ENCODE measurements at places on chromosomes 13 and 19.

DNA sequence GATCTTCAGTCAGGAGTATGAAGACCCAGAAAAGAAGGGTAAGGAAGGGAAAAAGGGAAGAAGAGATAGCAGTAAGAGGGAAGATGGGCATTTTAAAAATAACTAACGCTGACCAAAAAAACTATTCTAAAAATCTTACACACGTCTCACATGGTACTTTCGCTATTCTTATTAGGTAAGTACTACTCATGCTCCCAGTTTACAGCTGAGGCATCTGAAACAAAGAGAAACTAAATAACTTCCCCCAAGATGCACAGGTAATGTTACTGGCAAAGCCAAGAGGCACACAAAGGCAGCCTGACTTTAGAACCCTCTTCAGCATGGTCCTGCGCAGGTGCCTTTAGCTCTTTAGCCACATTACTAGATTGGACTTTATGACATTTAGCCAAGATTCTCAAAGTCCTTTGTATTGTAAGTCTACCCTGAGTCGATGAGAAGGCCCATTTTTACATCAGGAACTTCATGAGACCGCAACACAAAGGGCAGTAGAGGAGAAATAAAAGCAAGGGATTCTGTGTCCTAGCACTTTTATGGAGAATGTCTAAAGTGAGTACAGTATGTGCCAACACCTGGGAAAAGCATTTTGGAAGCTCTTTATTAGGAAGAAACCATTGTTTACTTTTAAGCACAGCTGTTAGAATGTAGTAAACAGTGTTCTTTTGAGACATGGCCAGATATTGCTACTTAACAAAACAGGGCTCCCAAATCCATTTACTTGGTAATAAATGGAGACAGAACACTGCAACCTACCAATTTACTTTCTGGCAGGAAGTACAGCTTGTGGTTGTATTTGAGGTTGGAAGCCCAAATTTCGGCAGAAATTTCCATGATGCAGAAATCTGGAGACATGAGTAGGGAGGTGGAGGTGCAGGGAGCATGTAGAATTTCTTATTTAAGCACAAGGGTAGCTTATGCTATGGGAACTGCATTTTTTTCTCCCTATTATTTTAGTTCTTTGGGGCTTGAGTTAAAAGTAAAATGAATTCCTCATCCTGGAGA, 250.7 kb downstream of the KCTD12 start:
- DNase-seq: no peak

GRCh38 chr13:50410921-50411746, 395.9 kb downstream of the KCNRG start:
- peak; percentile 72 for DNase-seq

DNA sequence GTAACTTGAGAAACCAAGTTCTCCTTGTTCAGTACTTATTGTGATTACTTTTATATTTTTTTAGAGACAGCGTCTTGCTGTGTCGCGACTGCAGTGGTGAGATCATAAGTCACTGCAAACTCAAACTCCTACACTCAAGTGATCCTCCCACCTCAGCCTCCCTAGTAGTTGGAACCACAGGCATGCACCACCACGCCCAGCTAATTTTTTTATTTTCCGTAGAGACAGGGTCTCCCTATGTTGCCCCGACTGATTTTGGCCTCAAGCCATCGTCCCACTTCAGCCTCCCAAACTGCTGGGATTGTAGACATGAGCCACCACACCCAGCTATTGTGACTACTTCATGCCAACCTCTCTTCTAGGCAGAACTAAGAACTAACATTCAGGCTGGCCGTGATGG, 8.3 kb downstream of the C19orf53 start:
- peak; percentile 26 for DNase-seq

DNA sequence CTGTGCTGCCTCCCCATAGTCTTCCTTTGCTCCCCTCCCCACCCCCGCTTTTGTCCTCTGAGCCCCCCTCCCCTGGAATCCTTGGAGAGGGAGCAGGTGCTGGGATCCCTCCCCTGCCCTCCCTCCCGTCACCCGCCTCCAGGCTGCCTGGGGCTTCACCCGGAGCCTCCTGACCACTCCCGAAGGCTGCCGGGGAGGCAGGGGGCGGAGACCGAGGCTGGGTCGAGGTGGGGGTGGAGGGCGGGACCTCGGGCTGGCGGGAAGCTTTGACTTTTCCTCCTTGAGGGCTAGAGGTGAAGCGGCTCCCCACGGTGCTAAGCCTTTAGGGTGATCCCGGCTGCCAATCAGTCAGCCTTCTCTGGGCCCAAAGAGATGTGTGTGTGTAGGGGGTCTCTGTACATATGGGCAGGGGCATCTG, 1.5 kb downstream of the KMT5C start:
- peak; percentile 57 for DNase-seq

GRCh38 chr19:28883241-28883693, 329.7 kb downstream of the UQCRFS1 start:
- peak; percentile 40 for DNase-seq

DNA sequence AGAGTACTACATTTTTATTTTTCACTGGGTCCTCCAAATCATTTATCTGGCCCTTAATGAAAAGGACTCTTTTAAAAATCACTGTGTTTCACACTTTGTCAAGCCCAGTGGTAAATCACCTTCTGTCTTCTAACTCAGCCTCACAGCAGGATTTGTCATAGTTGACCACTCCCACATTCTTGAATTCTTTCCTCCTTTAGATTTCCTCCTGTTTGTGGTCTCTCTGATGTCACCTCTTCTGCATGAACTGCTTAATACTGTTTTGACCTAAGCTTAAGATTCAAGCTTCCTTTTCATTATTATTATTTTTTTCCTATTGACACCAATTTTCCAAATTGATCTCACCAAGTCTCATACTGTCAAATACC, 899.8 kb upstream of the MIR17HG start:
- DNase-seq: peak; percentile 85

DNA sequence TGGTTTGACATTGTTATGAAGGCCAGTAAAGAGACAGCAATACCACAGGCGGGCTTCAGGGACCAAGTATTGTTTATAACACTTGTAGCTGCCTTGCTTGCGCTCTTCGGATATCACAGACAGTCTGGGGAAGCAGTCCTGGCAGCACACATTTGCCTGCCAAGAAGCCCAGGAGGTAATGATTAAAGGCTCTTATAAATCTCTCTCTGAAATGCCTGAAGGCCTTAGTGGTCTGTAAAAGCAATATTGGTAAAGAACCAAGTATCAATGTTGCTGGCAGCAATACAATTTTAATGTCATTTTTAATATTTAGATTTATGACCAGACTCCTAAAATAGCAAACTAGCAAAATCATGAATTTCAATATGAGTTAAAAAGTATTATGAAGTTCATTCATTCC, 1312.4 kb downstream of the PCDH9 start:
- DNase-seq: no peak

DNA sequence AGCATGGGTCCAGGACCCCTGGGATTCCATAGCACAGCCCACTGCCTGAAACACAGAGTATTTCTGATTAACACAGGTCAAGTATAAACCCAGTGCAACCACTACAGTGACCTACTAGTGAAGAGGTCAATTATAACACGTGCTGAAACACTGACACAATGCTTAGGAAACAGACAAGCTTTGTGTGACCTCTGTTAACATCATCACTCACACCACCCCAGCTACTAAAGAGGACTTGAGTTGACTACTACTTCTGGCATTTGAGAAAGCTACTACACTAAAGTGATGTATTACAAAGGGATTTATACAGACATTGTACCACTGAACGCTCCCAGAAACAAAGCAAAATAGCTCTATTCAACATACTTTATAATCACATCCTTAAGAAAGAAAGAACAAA, 1935.9 kb upstream of the PCDH20 start:
- peak; percentile 15 for DNase-seq

- DNase-seq: no peak
Observed at GRCh38 chr13:110352735-110353134, 45.7 kb downstream of the COL4A2 start.

DNA sequence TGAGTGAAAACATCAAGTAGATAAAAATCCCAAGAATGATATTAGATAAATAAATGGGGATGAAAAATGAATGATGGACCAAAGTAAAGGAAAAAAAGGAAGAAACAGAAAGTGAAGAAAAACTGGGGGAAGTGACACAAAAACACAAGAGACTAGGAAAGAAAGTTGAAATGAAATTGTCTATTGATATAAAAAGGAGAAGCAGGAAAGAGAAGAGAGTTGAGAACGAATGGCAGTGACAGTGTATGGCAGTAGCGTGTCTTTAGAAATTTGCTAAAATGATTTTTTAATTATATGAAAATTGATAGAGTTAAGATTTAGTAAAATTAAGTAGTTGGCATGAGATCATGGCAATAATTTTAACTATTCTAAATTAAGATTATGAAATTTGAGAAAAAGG, 36.3 kb upstream of the SGCG start:
- no peak for DNase-seq

GRCh38 chr13:108146642-108147041, 68.7 kb downstream of the LIG4 start:
- DNase-seq: no peak

- no peak for DNase-seq
Observed at GRCh38 chr13:26228096-26228495, 6.0 kb upstream of the RNF6 start.

DNA sequence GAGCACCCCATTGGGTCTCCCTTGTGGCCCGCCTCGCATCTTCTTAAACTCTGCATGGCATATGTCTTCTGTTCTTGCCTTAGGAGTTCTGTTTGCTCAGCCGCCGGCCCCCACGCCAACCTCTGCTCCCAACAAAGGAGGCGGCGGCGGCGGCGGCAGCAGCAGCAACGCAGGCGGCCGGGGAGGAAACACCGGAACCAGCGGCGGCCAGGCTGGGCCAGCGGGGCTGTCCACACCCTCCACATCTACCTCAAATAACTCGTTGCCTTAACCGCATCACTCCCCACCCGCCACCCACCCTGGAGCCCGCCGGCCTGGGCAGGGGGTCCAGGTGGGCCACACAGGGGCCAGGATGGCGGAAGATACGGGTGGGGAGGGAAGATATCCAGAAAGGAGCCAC, 12.3 kb upstream of the WDR18 start:
- no peak for DNase-seq

DNA sequence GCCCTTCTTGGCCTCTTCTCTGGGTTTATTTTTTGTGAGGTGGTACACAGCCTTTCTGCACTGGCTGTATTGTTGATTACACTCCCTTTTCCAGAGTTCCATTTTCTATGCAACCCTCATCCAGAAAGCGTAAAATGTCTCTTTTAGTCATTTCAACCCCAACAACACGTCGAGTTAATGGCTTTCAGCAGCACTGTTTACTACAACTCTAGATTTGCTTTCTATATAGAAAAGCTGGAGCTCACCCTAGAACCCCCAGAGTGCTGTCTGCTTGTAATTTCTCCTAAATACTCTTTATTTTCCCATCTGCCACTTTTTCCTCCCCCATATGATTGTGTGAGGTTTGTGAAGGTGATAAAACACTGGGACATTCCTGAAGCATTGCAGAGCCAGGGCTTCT, 148.9 kb upstream of the TMTC4 start:
- no peak for DNase-seq

- DNase-seq: no peak
Observed at GRCh38 chr19:30148803-30149202, 206.8 kb downstream of the URI1 start.

- no peak for DNase-seq
Observed at GRCh38 chr19:54256250-54257115, 590 bp downstream of the LILRB5 start.

DNA sequence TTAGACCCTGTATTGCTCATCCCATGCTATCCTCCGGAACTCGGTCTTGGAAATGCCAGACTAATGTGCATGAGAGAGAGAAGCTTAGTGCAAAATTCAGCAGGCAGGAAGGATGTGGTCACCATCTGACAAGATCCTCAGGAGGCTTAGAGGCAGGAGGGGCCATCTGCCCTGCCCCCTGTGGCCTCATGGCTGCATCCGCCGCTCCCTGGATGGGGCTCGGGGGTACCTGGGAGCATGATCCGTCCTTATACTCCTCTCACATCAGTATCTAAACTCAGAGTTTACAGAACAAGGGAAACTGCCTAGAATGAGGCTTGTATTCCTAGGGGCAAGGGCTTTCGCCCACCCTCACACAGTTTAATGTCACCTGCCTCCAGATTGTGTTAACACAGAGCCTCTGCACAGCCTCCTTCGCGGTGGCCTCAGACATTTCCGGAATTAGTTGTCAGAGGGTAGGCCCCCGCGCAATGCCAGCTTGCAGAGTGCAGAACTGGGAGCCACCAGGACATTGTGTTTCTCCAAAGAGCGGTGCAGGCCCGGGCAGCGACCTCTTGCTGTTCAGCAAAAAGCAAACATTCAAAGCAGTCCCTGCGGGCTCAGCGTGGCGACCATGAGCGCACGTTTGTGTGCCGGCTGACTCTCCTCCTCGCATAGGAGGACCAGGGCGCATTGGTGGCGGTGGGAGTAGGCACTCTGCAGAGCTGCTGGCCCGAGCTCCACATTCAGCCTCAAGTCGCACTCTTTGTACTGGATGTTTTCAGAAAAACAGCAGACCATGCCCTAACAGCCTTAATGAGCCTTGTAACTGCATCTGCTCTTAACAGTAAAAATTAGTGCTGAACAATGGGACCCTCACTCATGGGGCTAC, 39.1 kb downstream of the GPR12 start:
- DNase-seq: peak; percentile 25

DNA sequence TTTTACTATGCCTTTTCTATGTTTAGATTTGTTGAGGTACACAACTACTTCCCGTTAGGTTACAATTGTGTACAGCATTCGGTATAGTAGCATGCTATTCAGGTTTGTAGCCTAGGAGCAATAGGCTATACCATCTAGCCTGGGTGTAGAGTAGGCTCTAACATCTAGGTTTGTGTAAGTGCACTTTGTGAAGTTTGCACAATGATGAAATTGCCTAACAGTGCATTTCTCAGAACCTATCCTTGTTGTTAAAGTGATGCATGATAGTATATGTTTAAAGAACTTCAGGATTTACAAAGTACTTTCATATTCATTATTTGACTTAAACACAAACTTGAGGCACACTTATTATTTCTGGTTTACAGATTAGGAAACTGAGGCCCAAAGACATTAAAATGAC, 11.5 kb upstream of the SERPINE3 start:
- no peak for DNase-seq

DNA sequence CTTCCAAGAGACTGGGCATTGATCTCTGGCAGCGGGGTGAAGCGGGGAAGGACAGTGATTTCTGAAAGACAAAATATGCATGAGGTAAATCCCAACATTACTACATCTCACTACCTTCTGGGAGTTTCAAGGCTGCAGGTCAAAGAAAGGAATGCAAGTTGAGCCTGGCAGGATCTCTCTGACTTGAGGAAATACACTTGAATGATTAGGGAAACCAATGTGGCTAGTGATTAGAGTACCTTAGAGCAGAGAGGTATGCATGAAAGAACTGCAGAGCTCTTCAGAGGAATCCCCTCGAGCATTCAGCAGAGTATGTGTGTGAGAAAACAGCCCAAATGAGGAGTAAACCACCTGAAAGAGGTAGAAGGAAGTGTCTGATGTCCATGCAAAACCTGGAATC, 2874.1 kb upstream of the PCDH20 start:
- DNase-seq: no peak
